ENCODE measurements at places on chromosomes 5 and 9.

- DNase-seq, result no peak
Observed at GRCh38 chr9:85331626-85332025, 410.1 kb downstream of the AGTPBP1 start.

DNA sequence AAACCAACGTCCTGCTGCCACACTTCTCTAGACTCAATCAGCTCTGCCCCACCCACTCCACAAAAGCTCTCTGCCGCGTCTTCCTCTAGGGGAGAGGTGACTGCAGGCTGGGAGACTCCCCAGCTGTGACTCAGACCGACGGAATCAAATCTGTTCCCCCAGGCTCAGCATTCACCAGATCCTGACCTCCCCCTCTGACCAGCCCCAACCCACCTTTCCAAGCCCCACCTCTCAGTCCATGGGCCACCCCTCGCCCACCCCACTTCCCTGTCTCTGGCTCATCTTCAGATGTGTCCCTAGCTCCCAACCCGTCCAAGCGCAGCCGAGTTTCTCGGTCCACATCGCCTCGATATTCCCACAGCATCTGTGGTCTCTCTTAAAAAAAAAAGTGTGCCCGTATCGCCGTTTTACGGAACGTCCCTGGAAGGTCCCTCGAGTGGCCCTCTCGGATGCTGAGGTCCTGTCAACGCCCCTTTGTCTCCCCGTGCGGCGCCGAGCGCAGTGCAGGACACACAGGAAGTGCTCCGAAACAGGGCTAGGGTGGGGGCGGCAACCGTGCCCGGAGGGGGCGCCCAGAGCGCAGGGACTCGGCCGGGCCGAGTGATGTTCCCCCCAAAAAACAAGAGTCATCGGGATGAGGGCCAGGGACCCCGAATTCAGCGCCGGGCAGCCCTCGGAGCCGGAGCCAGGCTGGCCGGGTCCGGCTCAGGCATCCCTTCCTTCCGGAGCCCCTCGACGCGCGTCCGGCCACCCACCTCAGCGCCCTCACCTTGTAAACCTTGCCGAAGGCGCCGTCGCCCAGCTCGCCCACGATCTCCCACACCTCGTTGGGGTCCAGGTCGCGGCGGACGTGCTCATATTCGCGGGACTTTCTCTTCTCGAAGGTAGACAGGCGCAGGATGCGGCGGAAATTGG is 649 bp downstream of the STK10 start:
- DNase-seq, result no peak

DNA sequence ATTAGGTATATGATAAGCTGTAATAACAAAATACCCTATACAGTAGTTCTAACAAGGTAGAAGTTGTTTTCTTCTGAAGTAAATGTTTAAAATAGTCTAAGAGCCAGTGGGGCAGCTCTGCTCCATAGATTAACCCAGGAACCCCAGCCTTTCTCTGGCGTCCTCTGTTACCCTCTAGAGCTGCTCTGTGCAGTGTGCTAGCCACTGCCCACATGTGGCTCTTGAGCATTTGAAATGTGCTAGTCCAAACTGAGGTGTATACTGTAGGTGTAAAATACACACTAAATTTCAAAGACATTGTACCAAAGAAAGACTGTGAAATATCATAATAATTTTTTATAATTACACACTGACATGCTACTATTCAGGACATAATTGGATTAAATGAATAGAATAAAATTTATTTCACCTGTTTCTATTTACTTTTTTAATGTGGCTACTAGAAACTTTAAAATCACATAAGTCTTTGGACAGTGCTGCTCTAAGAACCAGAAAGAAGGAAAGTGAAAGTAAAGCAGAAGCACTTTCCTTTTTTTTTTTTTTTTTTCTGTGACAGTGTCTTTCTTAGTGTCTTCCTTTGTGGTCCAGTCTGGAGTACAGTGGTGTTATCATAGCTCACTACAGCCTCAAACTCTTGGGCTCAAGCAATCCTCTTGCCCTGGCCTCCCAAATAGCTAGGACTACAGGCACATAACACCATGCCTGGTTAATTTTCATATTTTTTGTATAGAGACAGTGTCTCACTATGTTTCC is 39.3 kb downstream of the RAI14 start:
- no peak for DNase-seq

GRCh38 chr9:120892748-120893610 is 16.0 kb upstream of the PHF19 start:
- DNase-seq, result no peak

DNA sequence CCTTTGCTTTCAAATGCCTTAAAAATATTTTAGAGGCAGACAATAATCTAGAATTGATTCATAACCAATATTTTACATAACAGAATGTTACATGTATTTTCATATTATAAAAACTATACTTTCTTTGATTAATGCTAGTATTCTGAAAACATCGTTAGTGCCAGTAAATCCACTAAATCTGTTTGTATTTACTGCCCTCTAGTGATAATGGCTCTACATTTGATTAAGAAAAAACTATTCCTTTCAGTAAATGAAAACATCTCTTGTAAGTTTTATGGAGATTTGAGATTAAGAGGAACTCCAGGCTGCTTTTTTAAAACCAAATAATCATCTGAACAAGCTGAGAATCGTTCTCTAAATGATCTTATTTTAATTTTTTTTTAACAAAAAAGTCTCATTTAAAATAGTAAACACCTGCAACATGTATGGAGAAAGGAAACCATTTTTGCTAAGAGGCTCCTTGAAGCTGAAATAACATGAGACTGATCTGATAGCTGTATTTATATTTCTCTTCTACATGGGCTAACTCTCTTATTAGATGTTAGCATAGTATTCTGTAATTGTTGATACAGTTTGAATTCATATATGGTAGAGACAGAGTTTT is 424.7 kb downstream of the RAB3C start:
- DNase-seq, result no peak

GRCh38 chr5:39521940-39522590 is 97.3 kb upstream of the DAB2 start:
- DNase-seq, result no peak

DNA sequence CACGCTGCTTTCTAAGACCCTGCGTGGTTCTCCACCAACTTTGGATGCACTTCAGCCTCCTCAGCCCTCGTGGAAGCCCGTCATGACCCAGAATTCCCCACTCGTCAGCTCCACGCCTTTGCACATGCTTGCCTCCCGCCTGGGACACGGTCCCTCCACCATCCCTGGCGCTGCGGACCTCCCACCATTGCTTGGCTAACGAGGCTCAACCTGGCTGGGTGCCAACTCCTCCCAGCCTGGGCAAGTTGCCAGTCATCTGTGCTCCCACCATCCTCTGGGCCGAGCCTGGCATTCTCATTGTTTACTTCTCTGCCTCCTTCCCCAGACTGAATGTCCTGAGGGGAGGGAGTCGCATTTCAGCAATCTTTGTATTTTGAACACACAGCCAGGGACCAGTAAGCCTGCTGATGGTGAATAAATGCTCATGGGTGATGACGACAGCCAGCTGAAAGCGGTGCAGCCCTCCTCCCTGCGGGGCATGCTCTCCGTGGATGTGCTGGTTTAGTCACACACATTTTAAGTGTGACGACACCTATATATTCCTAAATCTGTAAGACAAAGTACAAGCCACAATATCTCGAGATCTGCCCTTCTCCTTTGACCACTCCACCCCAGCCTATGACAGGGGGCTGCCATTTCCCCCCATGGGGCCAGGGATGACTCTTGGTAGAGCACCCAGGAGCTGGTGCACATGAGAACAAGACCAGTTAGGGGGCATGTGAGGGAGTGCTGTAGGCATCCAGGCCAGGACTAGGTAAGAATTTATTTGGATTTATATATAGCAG is 37.6 kb downstream of the ANKRD33B start:
- no peak for DNase-seq

DNA sequence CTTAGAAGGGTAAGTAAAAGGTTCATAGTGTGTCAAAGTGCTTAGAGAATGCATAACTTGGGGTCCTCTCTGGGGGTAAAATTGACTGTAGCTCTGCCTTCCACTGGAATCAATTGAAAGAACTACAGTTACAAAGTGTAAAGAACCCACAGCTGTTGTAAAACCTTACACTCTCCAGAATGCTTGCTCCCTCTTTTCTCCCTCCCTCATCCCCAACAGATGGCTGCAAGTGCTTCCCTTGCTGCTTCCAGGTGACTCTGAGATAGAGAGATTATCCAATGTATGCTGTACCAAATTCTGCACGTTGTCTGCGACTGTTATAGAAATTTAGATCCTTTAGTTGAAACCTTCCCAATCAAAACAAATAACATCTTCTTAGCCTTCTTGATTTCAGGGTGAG is 126.0 kb downstream of the STK32A start:
- DNase-seq, result no peak

- no peak for DNase-seq
Observed at GRCh38 chr5:136020383-136021015, 8.3 kb upstream of the TGFBI start.

- DNase-seq, result no peak
Observed at GRCh38 chr5:120913396-120913795, 449.3 kb downstream of the PRR16 start.

DNA sequence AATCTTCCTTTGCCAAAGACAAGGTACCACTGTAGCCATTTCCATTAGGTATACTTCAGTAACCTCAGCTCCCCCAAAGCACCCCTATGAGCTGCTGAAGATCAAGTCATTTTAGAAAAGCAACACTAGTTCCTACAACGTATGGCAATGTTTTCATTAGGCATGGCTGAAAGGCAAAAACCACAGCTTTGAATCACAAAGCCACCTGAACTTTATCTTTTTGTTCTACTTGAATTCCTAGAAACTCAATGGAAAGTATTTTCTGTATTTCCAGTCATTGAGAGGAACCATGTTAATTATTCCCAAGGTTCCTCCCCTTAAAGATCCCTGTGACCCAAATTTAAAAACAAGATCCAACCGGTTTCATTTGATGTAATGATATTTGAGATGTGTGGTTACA is 152.1 kb downstream of the EFNA5 start:
- DNase-seq, result no peak

- DNase-seq, result no peak
Observed at GRCh38 chr9:99008203-99008602, 64.5 kb downstream of the COL15A1 start.

- DNase-seq, result no peak
Observed at GRCh38 chr5:150485693-150486401, 22.1 kb upstream of the NDST1 start.

DNA sequence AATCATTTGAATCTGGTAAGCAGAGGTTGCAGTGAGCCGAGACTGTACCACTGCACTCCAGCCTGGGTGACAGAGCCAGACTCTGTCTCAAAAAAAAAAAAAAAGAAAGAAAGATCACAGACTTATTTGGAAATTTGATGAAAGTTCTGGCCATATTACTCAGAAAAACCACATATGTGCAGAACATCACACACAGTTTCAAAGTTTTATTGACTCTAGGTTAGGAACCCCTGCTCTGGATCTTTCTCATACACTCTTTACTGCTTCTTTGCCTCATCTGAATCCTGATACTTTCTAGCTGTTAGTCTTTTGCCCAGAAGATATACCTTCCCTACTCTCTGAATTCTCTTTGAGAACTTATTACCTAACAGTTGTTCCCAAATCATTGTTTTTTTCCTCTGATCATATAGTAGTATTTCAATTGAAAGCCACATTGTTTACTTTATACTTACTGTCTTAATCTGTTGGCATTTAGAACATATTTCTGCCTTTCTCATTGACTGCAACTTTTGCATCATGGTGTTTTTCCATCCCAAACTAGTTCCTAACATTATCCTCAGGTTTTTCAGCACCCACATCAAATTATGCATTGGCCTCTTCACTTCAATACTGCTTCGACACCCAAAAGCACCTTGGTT is 68.7 kb downstream of the LNPEP start:
- DNase-seq, result no peak

DNA sequence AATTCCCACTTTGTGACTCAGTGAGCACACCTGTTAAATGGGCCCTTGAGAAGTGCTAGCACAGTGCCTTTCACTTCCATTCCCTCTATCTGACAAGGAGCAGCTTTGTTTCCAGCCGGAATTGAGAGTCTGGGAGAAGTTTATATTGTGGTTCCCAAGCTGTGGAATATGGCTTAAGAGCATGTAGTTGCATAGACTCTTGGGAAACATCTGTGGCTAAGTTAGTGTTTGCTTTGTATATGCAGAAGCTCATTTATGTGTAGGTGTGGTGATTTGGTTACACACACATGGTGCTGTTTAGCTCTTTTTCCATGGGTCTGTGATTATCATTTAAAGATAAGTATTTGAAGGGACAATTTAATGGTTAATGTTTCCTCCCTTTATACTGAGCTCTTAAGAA is 110.5 kb upstream of the HMHB1 start:
- DNase-seq, result no peak

DNA sequence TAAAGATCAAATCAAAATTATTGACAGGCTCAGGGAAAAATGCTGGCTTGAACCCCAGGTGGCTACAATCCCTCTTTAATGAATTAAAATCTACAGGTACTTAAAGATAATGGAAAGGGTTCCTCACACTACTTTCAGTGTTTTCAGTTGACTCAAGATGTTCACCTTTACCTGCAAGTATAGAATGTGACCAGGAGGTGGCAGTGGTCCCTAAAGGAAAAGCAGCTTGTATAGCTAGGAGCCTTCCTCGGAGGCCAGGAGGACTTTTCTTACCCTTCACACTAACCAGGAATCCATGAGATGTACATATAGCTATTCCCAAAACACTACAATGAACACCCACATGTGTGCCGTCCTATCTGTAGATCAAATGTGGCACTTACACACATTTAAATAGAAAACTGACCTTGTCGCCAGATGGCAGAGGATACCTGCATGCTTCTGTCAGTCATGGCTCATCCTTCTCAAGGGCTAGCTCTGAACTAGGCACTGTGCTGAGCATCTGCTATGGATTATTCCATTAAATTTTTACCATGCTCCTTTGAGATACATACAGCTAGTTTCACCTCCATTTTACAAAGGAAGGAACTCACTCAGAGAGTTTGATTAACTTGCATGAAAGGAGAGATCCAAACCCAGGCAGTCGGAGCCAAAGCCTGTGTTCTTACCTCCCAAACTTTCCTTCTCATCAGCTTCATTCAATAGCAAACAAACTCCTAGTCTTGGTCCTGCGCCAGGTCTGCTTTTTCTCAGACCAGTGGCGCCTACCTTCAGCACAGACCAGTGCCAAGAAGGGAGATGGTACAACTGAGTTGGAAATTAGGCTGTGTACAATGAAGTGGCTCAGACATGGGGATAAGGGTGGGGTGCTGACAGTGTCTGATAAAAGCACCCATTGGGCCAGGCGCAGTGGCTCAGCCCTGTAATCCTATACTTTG is 24.5 kb downstream of the C9orf152 start:
- peak; percentile 25 for DNase-seq

DNA sequence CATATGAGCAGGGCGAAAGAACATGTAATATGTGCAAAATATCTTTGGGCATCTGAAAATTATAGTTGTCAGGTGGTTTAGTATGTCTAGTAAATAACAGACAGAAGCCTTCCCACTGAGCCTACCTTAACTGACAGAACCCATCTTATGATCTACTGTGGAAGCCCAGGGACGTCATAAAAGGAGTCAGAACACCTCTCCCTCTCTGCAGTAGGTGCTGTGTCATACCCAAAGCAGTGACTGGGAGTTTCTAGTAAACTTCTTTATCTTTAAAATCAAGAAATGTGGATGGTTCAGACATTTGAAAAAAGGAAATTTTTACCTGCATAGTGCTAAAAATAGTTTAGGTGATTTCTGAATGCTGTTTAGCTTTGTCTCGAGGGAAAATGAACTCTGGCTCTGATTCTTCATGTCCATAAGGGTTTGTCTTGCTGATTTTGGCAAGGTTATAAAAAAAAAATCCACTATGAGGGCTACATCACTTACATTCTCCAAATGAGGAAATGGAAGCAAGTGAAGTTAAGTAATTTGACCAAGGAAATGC is 104.0 kb downstream of the NUDT12 start:
- no peak for DNase-seq

GRCh38 chr9:74570879-74571512 is 73.9 kb downstream of the RORB start:
- DNase-seq, result no peak
